ENCODE measurements at places on chromosomes 4 and X.

GRCh38 chr4:92952426-92952825 lies 648.7 kb downstream of the GRID2 start:
- no peak for DNase-seq

DNA sequence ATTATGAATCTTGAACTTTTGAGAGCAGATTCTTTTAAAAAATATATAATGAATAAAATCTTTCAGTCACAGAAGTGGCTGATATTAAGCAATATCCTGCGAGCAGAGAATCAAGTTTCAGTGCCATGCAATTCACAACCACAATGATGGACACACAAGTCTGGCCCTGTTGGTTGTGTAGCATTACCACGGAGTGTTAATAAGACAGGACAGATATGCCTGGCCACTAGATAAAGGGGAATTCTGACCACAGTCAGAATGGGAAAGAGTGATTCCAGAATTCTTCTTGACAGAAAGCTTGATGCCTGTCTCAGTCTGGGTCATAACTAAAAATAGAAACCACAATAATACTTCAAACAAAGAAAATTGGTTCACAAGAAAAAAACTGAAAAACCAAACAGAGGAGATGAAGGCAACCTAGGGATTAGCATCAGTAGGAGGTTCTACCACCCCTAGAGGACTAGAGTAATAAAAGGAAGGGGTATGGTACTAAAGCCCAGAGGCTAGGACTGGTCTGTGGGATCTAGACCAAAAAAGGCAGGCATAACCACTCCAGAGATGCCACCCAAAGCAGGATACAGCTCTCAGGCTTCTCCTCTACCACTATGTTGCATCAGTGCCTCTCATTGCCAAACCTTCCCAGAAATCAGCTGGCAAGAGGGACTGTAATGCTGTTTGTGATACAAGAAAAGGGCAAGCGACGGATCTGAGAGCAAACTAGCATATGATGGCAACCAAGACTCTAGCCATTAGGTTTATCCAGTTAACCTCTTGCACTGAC lies 59.0 kb downstream of the RNF150 start:
- peak; percentile 25 for DNase-seq

- no peak for DNase-seq
Observed at GRCh38 chrX:80550722-80551121, 130.5 kb downstream of the TENT5D start.

- DNase-seq = peak; percentile 14
Observed at GRCh38 chr4:123599920-123600810, 203.6 kb downstream of the SPRY1 start.

- peak; percentile 47 for DNase-seq
Observed at GRCh38 chrX:110086916-110087484, 84.1 kb downstream of the TMEM164 start.

DNA sequence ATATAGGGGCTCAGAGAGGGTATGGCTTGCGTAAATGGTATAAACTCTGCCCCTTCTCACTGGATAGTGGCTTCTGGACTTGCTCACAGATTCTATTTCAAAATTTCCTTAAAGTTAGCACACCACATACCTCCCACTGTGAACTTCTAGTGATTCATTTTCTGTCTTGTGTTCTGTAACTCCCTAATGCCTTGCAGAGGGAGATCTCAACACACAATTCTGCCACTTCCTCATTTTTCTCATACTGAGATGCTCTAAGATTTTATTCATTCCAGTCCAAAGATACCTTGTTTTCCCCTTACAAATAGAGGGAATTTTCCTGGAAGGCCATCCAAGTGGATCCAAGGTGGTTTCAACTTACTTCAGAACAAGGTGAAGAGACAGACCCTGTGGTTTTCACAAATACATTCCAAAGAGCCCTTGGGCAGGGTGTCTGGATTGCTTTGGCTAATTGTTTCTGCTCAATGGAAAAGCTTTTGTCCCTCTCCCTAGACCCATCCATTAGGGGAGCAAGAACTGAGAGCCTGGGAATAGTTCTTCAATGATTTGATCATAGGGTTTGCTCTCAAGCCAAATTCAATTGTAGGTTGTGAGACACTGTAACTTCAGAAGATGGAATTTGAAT lies 52.1 kb upstream of the CAPN6 start:
- no peak for DNase-seq

DNA sequence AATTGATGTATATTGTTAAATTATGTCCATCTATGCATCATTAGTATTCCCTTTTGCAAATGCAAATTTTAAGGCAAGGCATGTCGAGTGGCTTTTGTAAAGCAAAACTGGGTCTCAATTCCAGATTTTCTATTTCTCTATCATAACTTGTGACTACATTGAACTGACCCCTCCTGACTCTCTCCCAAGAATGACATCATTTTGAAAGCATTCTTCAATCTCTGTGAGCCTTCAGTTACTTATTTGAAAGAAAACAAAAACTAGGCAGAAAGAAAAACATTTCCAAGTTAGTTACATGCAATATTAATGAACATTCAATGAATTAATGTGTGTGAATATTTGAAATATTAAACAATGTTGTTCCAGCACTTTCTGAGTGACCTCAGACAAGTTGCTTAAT lies 314.3 kb upstream of the CLNK start:
- DNase-seq = no peak

DNA sequence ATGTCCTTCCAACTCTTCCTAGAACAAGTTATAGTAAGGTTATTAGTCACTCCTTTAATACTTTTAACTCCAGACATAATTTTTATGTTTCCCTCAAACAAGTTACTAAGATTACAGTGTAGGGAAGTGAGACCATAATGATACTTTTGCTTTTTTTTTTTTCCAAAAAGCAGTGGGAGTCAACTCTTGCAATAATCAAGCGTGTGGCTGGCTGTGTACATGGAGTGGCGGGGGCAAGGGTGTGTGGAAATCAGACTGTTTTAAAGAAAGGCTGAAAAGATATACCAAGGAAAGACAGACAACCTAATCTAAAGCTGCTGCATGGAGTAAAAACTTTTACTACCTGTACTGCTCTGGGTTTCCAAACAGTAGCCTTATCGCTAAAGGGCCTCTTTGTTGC lies 4.1 kb downstream of the NOA1 start:
- DNase-seq = no peak

DNA sequence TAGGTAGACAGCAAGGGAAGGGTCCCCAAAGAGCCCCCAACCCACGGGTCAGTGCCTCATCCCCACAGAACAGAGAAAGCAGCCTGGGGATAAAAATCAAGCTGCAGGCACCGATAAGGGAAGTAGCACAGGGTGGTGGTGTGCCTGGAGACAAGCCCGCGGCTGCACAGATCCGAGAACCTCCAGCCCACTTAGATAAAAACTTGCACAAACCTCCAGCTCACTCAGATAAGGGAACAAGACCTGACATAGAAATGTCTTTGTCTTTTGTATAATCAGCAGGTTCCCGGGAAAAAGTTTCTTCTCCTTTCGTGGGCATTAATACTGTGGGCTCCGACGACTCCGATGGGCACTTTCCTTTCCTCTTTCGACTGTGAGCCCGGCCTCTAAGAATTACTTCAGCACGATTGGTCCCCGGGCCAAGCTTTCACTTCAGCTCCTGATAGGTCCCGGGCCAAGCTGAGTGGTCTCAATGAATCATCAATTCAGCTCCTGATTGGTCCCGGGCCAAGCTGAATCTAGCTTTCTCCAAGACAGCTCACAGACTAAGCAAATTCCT lies 32.4 kb downstream of the PRDX4 start:
- DNase-seq = no peak

DNA sequence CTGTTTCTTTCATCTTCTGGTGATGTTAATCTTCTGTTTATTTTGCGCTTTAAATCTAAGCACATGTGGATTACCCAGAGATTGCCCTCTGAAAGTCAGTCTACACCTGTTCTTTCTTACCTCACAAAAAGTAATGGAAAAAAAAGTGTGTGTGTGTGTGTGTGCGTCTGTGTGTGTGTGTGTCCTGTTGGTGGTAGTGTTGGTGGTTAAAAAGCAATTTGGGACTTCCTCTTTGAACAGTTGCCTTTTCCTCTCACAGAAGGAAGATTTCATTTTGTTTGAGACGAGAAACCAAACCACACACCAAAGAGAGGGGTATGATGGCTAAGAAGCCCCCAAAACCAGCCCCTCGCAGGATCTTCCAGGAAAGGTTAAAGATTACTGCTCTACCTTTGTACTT lies at the start of gene STAP1:
STAP1 (plus strand) TSS at position 235 of the 400 bp plus-strand sequence; CDS start at position 318, 83 bp downstream.
- DNase-seq = no peak

DNA sequence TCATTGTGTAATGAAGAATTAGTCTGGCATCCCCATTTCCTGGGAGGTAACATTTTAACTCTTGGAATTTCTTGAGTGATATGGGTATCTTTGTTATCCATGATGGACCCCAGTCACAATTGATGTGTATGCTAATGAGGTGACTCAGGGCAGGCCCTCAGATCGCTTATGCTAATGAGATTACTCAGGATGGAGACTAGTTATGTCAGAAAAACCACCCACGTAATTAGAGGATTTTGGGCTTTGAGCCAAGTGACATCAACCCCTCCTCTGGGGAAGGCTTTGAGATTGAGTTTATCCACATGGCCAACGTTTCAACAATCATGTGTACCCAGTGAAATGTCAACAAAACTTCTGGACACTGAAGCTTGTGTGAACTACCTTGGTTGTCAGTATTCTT lies 772.7 kb downstream of the STPG2 start:
- DNase-seq = no peak

DNA sequence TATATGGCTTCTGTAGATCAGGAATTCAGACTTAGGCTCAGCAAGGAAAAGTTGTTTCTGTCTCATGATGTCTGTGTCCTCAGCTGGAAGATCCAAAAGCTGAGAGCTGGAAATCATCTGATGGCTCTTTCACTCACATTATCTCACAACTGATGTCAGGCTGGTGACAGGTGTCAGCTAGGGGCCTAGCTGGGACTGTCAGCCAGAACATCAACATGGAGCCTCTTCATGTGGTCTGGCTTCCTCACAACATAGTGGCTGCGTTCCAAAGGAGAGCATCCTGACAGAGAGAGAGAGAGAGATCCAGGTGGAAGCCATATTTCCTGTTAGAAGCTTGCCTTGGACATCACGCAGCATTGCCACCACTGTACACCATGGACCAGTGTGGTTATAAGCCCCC lies 10.6 kb upstream of the INTS6L start:
- DNase-seq = no peak

GRCh38 chr4:978957-979701 lies 5.8 kb upstream of the DGKQ start:
- DNase-seq = no peak

- peak; percentile 42 for DNase-seq
Observed at GRCh38 chr4:147547314-147548056, 66.6 kb downstream of the EDNRA start.

GRCh38 chrX:138986235-138986634 lies 274.7 kb upstream of the FGF13 start:
- DNase-seq = peak; percentile 56

- DNase-seq = peak; percentile 6
Observed at GRCh38 chr4:175290401-175290800, 372.2 kb downstream of the ADAM29 start.

- DNase-seq = peak; percentile 43
Observed at GRCh38 chrX:52574416-52575275, 57.8 kb upstream of the XAGE1B start.

GRCh38 chr4:10063544-10064300 lies 42.4 kb upstream of the SLC2A9 start:
- peak; percentile 84 for DNase-seq

GRCh38 chr4:52939325-52939724 lies 77.2 kb downstream of the RASL11B start:
- DNase-seq = no peak

DNA sequence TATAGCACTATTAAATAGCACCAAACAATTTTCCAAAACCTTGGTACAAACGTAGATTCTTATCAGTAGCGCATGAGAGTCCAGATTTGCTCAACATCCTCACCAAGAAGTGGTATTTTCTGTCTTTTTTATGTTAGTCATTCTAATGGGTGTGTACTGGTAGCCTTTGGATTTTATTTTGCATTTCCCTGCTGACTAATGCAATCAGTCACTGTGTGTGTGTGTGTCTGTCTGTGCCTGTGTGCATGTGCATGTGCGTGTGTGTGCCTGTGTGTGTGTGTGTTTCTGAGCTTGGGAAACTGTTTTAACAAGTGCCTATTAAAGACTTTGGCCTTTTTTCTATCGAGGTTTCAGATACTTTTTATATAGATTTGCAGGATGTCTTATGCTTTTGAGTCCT lies 82.2 kb upstream of the MAGEA10 start:
- no peak for DNase-seq

DNA sequence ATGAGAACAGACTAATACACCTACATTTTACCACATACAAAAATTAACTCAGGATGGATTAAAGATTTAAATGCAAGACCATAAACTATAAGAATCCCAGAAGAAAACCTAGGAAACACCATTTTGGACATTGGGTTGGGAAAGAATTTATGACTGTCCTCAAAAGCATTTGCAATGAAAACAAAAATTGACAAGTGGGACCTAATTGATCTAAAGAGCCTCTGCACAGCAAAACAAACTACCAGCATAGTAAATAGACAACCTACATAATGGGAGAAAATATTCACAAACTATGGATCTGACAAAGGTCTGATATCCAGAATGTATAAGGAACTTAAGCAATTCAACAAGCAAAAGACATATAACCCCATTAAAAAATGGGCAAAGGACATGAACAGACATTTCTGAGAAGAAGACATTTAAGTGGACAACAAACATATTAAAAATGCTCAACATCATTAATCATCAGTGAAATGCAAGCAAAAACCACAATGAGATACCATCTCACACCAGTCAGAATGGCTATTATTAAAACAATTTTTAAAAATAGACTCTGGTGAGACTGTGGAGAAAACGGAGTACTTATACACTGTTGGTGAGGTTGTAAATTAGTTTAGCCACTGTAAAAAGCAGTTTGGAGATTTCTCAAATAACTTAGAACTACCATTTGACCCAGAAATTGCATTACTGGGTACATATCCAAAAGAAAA lies 221.7 kb upstream of the DIPK2B start:
- no peak for DNase-seq

- DNase-seq = no peak
Observed at GRCh38 chr4:102143433-102143832, 201.8 kb downstream of the SLC39A8 start.

DNA sequence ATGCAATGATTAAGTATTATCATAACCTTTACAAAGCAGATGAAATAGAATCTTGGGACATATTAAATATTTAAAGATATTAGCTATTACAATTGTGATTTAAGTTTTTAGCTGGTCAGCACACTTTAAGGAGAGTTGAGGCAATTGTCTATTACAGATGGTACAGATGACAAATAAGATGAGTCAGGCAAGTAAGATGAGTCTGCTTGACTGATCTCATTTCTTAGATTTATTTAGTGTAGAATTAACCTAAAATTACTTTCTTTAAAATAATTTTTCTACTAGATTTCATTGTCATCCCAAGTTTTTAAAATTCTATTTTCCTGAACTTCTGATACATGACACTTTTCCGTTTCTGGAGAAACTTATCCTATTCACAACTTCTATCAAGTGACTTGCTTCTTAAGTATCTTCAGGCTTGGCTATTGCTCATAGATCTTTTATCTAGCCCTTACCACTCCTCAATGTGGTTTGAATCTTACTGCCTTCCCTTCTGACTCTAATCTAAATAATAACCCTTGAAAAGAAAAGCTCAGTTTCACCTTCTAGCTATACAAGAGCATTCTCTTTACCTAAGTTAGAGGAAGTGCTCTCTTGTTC lies 32.9 kb downstream of the CXCL1 start:
- DNase-seq = peak; percentile 12

GRCh38 chr4:36064117-36064516 lies 180.2 kb downstream of the ARAP2 start:
- no peak for DNase-seq

- DNase-seq = no peak
Observed at GRCh38 chr4:143308377-143308776, 28.3 kb upstream of the GAB1 start.

Data from AG20443 (cell line).